IMR-90 (cell line): ENCODE measurements at places on chromosomes 7 and 10. TPM values are rescaled to one million over a fixed set of nuclear protein-coding genes. Genes with fewer than 3 reads are reported as not detected.

Gene FAM53B
- total RNA-seq: 5.3 and 5.7 TPM in 2 replicates

Gene TDRD1
- total RNA-seq: not detected in 2 replicates

Gene PAPOLB
- under 0.01 TPM in 2 replicates for total RNA-seq

DNA sequence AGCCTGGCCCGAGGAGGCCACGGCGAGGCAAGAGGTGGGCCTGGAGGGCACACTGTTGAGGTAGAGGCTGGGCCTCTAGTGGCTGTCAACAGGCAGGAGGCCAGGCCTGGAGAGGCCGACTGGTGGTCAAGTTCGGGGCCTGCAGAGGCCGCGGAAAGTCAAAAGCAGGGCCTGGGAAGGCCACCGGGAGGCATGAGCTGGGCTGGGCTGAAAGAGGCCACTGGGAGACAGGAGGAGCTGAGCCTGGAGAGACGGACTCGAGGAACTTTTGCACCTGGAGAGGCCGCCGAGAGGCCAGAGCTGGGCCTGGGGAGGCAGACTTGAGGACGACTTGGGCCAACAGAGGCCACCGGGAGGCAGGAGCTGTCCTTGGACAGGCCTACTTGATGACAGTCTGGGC lies 321.2 kb downstream of the ZNF479 start:
- no peak for DNase-seq

- no peak for DNase-seq
Measured at GRCh38 chr7:114086537-114086913, 167.7 kb upstream of the PPP1R3A start.

DNA sequence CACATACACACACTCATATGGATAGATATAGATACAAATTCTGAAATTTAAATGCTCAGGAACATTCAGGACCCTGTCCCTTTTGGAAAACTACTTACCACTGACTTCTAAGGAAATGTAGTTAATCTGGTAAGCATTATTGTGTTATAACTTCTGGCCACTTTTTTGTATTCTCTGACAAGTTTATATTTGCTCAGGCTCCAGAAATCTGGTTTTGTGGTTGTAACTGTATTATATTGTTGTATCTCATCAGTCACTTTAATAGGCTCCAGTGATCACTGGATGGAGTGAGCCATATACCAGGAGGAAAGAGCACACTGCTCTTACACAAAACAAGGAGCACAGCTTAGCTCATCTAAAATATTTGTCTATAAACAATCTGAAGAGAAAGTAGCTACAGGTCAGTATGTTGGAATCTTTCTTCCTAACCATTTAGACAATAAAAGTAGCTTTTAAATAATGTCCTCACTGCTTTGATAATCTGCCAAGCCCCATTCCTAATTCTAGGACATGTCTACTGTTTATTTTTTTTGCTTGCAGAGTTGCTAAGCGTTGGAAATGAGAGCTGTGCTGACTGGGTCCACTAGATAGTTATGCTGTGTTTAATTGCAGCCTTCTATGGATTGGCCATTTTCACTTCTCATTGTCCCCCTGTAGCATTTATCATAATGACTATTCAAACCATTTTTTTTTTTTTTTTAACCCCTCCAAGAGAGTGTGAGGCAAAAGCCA lies 43.8 kb downstream of the SMNDC1 start:
- peak; percentile 60 for DNase-seq

GRCh38 chr7:99788554-99788953 lies 4.6 kb upstream of the CYP3A4 start:
- DNase-seq: no peak

DNA sequence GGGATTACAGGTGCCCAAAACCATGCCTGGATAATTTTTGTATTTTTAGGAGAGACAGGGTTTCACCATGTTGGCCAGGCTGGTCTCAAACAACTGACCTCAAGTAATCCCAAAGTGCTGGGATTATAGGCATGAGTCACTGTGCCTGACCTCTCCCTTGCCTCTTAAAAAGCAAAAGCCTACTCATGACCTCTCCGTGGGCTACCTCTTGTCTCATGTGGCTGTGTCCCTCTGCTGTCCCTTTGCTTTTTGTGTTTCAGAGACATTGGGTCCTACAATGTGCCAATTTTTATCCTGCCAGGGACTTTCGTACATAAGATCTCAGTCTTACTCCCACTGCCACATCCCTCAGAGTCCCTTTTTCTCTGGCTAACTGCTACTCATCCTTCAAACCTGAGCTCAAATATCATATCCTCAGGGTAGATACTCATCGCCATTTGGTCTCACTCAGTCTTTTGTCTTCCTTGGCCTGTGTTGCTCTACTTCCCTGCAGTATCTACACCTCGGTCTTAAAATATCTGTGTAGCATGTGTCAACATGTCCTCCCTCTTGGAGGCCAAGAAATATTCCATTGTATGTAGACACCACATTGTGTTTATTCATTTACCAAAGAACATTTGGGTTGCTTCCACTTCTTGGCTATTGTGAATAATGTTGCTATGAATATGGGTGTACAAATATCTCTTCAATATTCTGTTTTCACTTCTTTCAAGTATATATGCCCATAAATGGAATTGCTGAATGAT lies 465.0 kb upstream of the KLF6 start:
- no peak for DNase-seq

DNA sequence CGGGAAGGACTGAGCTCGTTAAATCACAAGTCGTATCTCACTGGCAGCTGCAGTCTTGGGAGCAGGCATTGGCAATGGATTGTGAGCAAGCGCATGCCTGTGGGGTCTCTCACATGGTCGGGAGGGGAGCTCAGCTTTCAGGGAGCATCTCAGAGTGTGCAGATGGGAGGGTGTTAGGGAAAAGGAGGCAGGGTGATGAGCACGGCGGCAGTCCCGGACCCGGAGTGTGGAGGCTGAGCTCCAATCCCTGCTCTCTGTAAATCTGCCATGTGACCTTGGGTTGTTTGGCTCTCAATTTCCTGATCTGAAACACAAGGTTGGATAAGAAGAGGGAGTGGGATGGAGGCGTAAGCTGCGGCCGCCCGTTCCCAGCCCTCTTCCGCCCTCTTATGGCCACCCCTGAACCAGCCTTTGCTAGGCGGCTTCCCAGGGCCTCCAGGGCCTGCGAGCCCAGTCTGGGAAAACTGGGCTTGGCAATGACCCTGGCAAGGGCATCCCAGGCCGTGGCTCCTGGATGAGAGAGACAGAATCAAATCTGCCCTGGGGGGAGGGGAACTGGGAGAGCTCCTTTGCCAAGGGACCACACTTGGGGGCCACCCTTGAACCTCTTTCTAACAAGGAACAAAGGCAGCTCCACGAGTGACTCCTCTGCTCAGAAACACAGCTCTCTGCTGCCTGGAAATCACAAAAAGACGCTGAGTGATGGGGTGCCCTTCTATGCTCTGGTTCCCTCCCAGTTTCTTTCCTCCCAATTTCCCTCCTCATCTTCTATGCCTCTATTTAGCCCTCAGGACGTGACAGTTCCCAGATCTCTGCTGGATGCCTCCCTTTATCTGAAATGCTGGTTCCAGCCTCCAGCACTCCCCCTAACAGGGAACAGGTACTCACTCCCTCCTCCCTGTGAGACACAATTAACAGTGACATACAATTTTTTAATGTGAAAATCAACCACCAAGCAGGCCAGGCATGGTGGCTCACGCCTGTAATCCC lies 41.7 kb upstream of the LOXL4 start:
- DNase-seq: peak; percentile 87

- DNase-seq: no peak
Measured at GRCh38 chr10:127836966-127837365, 55.8 kb downstream of the CLRN3 start.
